ENCODE measurements at places on chromosomes 5 and 9.

DNA sequence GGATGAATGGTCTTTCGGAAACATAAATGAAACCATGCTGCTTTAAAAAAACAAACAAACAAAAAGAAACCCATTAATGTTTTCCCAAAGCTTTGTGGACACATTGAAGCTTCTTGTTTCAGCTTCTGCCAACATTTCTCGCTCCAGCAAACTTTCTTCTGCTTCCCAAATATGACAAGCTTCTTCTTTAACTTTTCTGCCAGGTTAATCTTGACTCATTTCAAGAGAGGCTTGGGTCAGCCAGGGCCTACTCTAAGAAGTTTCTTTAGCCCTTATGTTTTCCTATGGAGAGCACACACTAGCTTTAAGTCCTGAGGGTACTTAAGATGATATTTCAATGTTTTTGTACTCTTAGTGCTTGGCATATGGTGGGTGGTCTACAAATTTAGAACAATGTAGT is 6.1 kb downstream of the ANXA1 start:
- DNase-seq, result no peak

- no peak for DNase-seq
Measured at GRCh38 chr9:37342493-37342892, 80.0 kb upstream of the GRHPR start.

DNA sequence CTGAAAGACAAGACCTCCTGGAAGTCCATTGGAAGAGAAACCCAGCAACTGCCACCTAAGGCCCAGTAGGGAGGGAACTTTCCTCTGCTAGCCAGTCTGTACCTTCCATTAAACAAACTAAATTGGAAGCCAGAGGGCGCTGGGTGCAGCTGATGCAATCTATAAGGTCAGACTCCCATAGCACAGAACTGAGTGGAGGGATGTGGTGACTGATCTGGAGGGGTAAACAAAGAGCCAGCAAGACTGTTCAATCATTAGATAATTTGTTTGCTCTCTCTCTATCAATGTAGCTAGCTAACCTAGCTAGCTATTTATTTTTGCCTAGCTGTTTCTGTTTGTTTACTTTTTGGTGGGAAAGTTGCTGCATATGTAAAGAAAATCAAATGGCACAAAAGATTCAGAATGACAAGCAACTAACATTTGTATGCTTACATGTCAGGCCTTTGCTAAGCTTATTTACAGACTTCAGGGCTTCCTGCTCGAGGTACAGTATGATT is 291.8 kb upstream of the DAB2 start:
- peak; percentile 3 for DNase-seq

- DNase-seq, result no peak
Measured at GRCh38 chr5:157463621-157464518, 3.9 kb downstream of the NIPAL4 start.

- DNase-seq, result peak; percentile 43
Measured at GRCh38 chr5:111453747-111454146, 58.6 kb downstream of the STARD4 start.

DNA sequence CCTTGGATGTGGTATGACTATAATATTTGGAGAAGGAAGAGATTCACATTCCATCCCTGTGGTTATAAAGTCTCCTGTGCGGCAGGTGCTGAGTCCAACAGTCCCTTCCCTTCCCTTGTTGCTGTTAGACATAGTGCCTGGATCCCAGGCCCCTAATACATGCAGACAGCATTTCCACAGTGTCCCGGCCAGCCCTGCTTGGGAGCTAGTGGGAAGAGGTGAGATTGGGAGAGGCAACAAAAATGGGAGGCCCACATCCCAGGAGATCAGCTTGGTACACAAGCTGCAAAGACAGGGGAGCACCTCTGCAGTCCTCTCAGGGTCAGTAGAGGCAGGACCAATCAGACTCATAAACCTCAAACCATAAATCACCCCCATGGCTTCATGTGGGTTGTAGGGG is 3.3 kb upstream of the NEURL1B start:
- DNase-seq, result no peak

- no peak for DNase-seq
Measured at GRCh38 chr5:132054031-132054696, 6.3 kb upstream of the IL3 start.

- no peak for DNase-seq
Measured at GRCh38 chr5:107968998-107969397, 298.3 kb upstream of the EFNA5 start.

- DNase-seq, result no peak
Measured at GRCh38 chr5:83744821-83745220, 24.2 kb upstream of the HAPLN1 start.

GRCh38 chr5:92977846-92978540 is 603.0 kb downstream of the NR2F1-AS1 start:
- DNase-seq, result no peak

DNA sequence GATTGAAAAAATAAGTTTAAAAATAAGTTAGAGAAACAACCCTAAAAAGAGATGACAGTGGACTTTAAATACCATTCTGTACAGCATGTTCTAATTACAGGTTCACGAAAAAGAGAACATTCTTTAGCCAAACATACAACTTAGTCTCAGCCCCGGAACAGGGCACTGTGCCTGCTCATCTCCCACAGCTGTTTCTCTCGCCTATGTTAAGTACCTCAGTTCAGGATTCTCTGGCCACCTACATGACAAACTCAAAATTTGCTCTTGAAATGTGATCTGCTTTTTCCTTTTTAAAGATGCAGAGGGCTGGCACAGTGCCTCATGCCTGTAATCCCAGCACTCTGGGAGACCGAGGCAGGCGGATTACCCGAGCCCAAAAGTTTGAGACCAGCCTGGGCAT is 52.3 kb downstream of the MYO10 start:
- no peak for DNase-seq

GRCh38 chr9:95207403-95207802 is 110.1 kb downstream of the FANCC start:
- no peak for DNase-seq

DNA sequence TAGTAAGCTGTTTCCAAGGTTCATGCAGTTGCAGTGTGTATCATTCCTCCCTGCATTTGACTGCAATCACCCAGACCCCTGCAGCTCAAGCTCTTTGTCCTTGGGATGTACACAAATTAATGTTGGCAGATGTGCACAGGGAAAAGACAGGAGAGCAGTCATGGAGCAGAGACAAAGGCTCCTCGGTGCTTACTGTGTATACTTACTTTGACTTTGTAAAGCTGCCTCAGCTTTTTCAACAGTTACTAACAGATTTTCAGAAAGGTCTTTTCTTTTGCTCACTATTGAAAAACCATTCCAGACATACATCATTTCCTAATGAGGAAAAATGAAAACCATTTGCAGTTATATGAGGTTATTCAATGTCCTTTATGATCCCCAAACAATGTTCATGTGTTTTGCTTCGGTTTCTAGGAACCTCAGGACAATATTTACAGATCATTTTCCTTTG is 124.9 kb downstream of the TTC39B start:
- DNase-seq, result peak; percentile 31

DNA sequence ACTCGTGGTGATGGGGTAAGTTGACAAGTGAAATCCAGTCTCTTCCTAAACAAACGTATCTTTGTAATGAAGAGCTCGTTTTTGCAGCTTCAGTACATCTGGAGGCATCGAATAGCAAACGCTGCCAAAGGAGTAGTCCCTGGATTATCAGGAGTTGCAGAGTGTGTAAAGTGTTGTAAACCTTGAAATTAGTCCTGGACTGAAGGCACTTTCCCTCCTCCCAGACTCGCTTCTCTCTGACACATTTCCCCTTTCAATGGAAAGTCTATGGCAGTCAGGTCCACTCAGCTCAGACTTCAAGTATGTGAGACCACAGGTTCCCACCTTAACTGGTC is 1.5 kb upstream of the PBX3 start:
- no peak for DNase-seq

- DNase-seq, result no peak
Measured at GRCh38 chr9:127451858-127452656, 747 bp downstream of the LRSAM1 start.

GRCh38 chr9:96399325-96399633 is 15.8 kb upstream of the SLC35D2 start:
- DNase-seq, result no peak

GRCh38 chr9:131607591-131607990 is 62.3 kb downstream of the PRRT1B start:
- DNase-seq, result no peak

- DNase-seq, result no peak
Measured at GRCh38 chr5:82278711-82279370, 687 bp upstream of the RPS23 start.

DNA sequence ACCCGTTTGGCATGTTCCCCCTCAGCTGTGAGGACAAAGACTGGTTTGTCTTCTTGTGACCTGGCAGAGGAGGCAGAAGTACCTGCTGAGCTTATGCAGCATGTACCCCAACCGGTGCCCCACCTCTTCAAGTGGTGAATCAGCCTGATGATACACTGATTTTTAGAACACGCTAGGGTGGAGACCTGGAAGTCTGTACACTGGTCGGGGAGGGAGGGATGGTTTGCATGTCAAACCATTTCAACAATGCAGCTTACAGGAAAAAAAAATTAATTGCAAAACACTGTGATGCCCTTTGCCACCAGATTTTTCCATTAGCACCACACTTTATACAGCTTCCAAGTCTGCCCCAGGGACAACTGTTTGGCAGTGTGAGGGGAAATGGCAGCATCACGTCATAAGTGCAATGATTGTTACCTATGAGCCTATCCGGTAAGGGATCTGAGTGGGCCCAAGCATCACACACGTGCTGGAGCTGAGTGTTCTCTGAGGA is 155.1 kb upstream of the DMRT1 start:
- no peak for DNase-seq

GRCh38 chr9:110900917-110901316 is 137.4 kb downstream of the LPAR1 start:
- peak; percentile 98 for DNase-seq

GRCh38 chr9:93577975-93578682 is 1.7 kb downstream of the PHF2 start:
- DNase-seq, result no peak

DNA sequence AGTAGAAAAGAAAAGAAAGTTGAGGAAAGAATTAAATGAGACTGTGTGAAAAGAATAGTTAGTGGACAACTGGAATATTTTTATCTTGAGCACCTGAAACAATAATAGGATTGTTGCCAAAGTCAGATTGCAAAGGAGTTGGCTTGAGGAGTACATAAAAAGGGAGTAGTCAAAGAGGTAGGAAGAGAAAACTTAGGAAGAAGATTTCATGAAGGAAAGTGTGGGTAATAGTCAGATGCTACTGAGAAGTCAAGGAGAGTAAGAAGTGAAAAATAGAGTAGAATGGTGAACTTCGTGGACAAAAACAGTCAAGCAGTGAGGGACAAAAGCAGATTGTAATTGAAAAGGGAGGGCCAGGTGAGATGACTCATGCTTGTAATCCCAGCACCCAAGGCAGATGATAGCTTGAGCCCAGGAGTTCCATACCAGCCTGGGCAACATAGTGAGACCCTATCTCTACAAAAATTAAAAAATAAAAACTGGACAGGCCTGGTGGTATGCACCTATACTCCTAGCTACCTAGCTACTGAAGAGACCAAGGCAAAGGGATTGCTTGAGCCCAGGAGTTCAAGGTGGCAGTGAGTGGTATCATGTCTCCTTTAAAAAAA is 178.9 kb downstream of the NIPBL start:
- no peak for DNase-seq

- no peak for DNase-seq
Measured at GRCh38 chr9:89173072-89173471, 5.5 kb downstream of the SHC3 start.

GRCh38 chr5:96079962-96080361 is 118.3 kb upstream of the ELL2 start:
- DNase-seq, result no peak

GRCh38 chr5:148998174-148998797 is 64.6 kb downstream of the SH3TC2 start:
- DNase-seq, result peak; percentile 11

DNA sequence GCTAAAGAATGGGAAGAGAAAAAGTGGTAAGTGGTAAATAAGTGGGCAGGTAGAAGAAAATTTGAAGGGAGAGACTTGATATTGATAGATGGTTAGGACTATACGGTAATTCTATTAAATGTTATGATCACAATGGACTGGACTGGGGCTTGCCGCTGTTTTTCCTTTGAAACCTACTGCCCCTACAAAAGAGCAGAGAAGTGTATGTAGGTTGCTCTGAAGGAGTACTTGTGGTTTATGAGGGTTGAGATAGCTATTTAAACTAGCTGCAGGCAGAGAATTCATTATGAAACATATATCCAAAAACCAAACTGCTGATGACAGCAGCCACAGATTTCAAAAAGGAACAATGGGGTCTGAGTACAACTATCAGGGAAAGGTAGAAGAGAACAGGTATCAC is 16.8 kb upstream of the HK3 start:
- DNase-seq, result no peak

GRCh38 chr9:116219686-116220085 is 66.1 kb downstream of the PAPPA start:
- no peak for DNase-seq

DNA sequence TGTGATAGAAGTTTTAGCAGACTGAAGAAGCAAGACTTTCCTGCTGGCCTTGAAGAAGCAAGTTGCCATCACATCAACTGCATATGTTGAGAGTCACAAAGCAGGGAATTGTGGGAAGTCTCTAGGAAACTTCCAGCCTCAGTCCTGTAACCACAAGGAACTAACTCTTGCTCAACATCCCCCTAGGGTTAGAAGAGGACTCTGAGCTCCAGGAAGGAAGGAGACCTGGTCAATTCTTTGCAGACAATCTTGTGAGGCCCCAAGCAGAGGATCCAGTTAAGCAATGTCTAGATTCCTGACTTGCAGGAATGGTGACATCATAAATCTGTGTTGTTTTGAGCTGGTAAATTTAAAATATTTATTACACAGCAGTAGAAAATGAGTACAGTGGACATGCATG is 18.6 kb upstream of the ZNF366 start:
- DNase-seq, result no peak

DNA sequence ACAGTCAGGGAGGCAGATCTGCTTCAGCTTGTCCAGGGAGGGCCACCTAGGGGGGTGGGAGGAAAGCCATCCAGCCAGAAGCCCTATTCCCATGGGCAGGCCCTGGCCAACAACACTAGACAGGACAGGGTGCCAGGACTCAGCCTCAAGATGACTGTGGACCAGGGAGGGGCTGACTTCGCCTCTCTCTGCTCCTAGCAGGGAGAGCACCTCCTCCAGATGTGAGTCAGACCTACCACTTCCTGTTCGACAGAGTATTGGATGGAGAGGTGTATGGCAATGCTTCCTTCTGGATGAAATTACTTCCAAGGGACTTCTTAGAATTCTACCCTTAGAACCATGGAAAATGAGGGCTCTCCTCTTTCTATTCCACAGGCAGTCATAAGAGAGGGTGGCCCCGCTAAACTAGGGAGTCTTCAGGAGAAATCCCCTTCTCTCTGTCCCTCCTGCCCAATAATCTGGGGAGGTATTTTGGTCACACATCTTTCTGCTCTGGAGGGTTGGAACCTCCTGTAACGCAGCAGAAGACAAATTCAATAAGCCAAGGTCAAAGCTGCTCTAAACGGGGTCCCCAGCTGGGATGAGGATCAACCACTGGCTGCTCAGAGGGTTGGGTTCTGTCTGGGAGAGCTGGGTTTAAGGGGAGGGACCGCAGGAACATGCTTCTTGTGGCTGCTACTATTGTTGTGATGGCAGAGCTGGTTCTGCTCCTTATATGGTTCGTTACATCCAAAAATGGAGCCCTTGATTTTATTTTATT is 23.2 kb upstream of the RCL1 start:
- no peak for DNase-seq

- DNase-seq, result no peak
Measured at GRCh38 chr9:37999588-38000189, 69.3 kb downstream of the SHB start.

Measured in NCI-H524 treated with DMSO at 0.1 percent for 48 hours (cell line).